Esophagus muscularis mucosa (tissue), 4 donors: ENCODE measurements at places on chromosomes 16 and 17. TPM values are rescaled to one million over a fixed set of nuclear protein-coding genes. Genes with fewer than 3 reads are reported as not detected.

Gene PDE6G
- 0.98 TPM for total RNA-seq

Gene NLE1
- 12.1 TPM for total RNA-seq

Gene HID1
- 8.3 TPM for total RNA-seq

Gene TBC1D3E
- total RNA-seq = not detected

Gene KRT28
- not detected for total RNA-seq

Gene MT1M
- 74.9 TPM for total RNA-seq

Gene TPSB2
- total RNA-seq = 301 TPM

Gene ABCC12
- total RNA-seq = not detected

Gene CSH2
- total RNA-seq = not detected

Gene FAM171A2
- total RNA-seq = 0.99 TPM

Gene BLTP2
- total RNA-seq = 101 TPM

Gene CTF1
- total RNA-seq = 18.8 TPM

Gene SEPTIN12
- not detected for total RNA-seq

GRCh38 chr17:75684249-75684648 is 17.1 kb downstream of the SAP30BP start:
- no peak for DNase-seq

- no peak for DNase-seq
These were observed 66.7 kb downstream of the TANGO6 start for GRCh38 chr16:68910051-68910450.

GRCh38 chr17:50087246-50087911 is 7.8 kb upstream of the PDK2 start:
- DNase-seq = no peak

- DNase-seq = no peak
These were observed 276.0 kb upstream of the ZFHX3 start for GRCh38 chr16:73323880-73324279.

- DNase-seq = no peak
These were observed 990 bp downstream of the SLC5A11 start for GRCh38 chr16:24846548-24847357.

- no peak for DNase-seq
These were observed 564.0 kb downstream of the MAF start for GRCh38 chr16:79036541-79036940.

- no peak for DNase-seq
These were observed 6.0 kb downstream of the NKIRAS2 start for GRCh38 chr17:42025936-42026335.

DNA sequence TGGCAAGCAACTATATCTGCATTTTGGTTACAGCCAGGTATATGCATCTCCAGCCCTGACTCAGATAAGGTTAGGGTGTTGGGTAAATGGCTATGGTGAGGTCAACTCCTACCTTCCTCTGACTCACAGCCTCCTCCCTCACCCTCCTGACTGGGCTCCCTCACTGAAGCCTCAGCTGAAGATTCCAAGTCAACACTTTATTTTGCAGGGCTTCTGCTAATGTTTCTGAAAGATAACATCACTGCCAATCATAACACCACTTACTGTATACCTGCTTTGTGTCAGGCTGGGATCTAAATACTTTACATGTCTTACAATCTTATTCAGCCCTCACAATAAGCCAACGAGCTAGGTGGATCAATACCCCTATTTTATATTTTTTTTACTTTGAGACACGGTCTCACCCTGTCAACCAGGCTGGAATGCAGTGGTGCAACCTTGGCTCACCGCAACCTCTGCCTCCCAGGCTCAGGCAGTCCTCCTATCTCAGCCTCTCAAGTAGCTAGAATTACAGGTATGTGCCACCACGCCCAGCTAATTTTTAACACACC is 47.8 kb upstream of the GCSH start:
- no peak for DNase-seq

DNA sequence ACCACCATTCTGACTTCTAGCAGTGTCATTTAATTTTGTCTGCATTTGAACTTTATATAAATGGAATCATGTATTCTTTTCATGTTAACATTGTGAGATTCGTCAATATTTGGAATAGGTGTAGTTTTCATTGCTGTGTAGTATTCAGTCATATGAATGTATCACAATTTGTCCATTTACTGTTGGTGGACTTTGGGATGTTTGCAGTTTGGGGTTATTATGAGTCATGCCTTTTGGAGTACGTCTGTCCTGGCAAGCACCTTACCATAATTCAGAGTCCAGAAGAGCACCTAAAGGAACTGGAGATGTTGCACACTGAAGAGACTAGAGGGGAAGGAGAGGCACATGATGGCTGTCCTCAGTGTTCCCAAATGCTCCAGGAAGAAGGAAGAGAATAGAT is 3.1 kb upstream of the PHKG2 start:
- DNase-seq = no peak

DNA sequence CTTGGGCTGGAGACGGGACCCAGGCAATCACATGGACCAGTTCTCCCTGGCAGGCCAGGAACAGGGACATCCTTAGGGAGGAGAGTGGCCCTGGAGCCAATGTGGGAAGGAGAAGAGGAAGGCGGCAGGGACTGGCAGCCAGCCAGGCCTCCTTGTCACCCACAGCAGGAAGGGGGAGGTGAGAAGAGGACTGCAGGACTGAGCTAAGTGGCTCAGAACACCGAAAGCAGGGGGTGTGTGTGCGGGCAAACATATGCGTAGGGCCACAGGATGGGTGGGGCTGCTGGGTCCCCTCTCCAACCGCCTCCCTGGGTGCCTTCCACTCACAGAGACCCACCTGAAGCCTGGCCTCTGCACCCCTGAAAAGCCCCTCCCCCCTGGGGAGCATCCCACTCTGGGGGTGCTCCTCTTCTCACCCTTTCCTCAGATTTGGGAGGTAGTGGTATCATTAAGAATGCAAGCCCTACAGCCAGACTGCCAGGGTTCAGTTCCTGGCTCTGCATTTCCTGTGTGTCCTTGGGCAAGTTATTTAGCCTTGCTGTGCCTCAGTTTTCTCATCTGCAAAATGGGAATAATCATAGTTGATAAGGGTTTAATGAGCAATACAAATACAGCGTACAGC is 8.1 kb downstream of the PNMT start:
- no peak for DNase-seq

DNA sequence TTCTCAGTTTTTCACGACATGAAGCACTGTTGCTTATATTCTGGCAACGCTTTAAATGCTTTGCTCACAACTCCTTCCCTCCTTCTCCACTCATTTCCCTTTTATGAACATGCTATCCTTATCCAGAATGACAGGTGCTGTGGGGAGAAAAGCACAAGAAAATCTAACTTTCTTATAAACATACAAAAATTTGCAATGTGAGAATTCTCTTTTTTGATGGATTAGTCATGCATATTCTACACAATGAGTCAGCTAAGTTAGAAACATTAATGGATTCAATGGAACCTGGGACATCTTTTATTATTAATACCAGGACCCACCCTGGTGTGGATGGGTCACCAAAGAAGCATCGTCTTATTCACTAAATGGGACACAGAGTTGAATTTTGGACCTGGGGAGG is 234.6 kb upstream of the CDH5 start:
- no peak for DNase-seq

DNA sequence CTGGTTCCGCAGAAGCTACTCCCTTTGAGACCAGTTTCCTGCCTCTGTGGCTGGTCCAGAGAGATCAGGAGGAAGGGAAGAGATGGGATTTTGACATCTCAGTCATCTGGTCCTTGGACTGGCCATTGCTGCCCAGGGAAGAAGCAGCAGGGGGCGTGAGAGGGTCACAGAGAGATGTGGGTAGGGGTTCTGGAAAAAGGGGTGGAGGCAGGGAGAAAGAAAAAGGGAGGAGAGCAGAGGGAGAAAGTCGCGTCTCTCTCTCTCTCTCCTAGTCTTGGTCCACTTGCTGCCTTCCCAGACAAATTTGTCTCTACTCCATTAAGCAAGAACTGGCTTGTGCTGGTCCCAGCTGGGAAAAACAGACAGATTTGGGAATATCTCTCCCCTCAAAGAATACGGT is 4.4 kb downstream of the SHBG start:
- DNase-seq = no peak

DNA sequence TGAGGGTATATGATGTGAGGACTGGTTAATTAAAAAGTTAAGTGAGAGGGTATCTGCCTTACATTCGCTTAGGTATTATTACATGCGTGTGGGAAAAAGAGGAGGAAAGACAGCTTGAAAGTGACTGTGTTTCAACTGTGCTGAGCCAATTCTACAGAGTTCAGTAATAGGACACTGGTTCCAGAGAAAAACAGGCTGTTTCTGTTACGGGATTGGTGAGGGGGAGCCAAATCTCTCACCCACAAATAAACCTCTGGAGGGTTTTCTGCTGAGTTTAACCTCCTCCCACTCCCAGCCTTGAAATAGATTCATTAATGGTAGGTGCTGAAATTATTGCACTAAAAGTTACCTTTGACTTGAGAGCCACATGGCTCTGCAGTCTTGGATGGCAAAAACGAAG is 3.9 kb upstream of the KRT26 start:
- DNase-seq = no peak

DNA sequence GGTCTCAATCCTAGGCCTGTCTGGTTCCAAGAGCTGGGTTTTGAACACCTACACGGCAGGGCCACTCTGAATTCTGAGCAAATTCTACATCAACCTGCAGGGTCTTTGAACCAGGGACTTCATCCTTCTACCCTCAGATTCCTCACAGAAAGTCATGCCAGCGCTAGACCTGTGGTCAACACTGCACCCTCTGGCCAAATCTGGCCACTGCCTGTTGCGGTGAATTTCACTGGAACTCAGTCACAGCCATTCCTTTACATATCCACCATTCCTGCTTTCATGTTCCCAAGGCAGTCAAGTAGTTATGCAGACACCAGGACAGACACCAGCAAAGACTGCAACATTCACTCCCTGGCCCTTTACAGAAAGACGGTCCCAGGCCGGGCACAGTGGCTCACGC is 144.6 kb downstream of the C16orf95 start:
- DNase-seq = no peak

GRCh38 chr17:72477491-72477890 is 356.7 kb downstream of the SOX9 start:
- no peak for DNase-seq

DNA sequence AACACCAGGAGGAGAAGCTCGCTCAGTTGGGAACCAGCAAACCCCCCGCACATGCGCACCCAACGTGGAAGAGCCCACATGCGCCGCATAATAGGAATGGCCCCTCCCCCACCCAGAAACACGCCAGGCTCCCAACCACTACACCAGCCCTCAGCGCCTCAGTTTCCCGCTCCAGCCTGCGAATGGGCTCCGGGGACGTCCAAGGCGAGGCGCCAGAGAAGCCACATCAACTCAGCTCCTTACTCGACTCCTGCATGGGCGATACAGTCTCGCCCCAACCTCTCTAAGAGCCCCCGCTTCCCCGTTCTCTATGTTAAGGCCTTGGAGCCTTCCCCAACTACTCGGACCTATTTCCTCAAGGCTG is 504 bp downstream of the SRSF1 start:
- peak; percentile 95 for DNase-seq

GRCh38 chr16:57758331-57759117 is 23.0 kb downstream of the KATNB1 start:
- DNase-seq = no peak

DNA sequence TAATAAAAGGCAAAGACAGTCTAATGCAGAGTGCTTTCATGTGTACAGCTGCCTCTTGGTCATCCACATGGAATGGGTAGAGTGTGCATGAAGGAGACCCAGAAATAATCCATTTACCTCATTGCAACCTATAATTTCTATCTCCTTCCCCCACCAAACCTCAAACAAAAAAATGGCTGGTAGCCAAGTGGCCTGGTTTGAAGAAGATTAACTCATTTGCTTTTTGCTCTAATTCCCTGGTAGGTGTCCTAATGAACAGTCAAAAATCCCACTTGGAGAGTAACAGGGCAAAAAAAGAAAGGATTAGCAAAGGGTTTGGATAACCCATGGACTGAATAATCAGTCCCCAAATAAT is 13.0 kb upstream of the LYRM9 start:
- DNase-seq = no peak

- DNase-seq = no peak
These were observed 270.0 kb downstream of the SLC39A11 start for GRCh38 chr17:72822358-72823023.

- DNase-seq = no peak
These were observed 5.0 kb downstream of the TTLL6 start for GRCh38 chr17:48812001-48812400.

DNA sequence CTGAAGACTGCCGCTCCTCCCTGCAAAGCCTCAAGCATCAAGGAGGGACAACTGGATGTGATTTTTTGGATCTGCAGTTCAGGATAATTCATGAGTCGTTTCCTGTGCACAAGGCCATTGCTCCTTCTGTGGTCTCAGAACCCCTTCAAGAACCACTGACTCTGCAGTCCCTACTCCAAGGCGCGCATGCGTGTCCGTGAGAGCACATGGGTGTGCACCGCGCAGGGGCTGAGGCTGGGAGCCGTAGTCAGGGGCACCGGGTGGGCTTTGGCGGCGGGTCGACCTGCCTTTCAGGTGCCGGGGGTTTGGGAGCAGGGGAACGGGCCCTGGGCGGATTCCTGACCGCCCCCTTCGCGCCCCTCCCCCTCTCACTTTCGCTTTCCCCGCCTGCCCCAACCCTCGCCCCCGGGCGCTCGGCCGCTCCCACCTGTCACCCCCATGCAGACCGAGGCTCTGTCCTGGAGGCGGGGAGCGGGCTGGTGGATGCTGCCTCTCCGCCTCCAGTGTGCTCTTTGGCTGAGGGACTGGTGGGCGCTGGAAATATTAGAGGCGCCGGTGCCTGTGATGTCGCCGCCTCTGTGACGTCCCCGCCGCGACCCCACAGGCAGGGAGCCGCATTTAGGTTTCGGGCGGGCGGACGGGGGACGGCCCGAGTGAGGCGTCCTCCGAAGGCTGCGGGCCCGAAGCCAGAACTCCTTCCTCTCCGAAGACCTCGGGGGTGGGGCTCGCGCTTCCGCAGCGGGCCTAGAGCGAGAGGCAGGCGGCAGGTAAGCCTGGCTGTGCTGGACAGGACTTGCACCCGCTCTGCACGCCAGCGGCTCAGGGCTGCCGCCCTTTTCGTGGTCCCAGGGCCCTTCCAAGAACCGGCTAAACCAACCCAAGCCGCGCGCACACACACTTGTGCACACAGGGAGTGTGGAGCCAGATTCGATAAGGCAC is at the start of gene SPATA32:
Gene SPATA32 (minus strand): TSS at position 518 of the 939 bp plus-strand sequence. CDS start 78 bp downstream, at position 440.
- DNase-seq = no peak

DNA sequence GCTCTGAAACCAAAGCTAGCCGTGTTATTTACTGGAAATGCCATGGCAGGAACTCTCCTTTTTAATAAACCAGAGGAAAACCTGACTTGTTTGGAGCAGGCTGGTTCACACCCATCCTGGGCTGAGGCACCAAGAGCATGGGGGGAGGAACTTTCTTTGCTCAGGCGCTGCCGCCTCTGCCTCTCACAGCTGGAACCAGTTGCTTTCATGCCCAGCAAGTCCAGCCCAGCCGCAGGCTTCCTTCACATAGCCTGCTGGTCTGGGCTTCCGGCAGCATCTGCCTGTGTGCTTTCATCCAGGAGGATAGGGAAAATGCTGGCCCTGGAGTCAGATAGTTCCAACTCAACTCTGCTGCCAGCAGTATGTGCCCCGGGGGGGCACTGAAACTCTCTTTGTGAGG is 88.1 kb upstream of the ASIC2 start:
- DNase-seq = no peak

GRCh38 chr16:4850211-4850610 is 2.9 kb downstream of the UBN1 start:
- DNase-seq = no peak

- DNase-seq = no peak
These were observed 50.0 kb upstream of the AKAP1 start for GRCh38 chr17:57034807-57035754.

GRCh38 chr17:9381068-9381467 is 194.6 kb downstream of the STX8 start:
- DNase-seq = no peak
